Forelimb muscle (tissue), 1 donor: ENCODE measurements at places on chromosomes 5 and 9. TPM values are rescaled to one million over a fixed set of nuclear protein-coding genes. Genes with fewer than 3 reads are reported as not detected.

DNA sequence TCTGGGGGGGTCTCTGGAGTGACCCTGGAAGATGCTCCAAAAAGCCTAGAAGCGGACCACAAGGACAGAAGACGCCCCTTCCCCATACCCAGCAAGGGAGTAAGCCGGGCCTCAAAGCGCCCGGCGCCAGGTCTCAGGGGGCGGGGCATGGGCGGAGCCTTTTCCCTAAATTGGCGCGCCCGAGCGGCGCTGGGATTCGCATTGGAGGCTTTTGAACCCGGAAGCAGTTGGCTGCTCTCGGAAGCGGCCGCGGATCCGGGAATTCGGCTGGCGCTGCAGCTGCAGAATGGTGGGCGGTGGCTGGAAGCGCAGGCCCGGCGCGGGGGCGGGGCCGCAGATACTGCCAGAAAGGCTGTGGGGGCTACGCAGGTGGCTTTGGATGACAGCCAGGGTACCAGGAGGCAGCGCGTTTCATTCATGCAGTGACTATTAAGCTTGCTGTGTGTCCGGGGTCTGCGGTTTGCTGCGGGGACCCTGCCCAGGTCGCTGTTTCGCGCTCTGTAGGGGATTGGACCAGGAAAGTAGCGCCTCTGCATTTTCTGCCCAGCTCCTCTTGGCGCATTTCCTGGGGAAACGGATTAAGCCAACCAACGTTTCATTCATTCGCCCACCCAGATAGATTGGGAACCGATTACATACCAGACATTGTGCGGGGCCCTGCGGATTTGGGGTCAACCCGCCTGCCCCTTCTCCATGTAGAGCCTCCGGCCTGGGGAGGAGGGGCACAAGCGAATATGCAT, 83.0 kb upstream of the FREM1 start:
- peak; percentile 70 for DNase-seq

DNA sequence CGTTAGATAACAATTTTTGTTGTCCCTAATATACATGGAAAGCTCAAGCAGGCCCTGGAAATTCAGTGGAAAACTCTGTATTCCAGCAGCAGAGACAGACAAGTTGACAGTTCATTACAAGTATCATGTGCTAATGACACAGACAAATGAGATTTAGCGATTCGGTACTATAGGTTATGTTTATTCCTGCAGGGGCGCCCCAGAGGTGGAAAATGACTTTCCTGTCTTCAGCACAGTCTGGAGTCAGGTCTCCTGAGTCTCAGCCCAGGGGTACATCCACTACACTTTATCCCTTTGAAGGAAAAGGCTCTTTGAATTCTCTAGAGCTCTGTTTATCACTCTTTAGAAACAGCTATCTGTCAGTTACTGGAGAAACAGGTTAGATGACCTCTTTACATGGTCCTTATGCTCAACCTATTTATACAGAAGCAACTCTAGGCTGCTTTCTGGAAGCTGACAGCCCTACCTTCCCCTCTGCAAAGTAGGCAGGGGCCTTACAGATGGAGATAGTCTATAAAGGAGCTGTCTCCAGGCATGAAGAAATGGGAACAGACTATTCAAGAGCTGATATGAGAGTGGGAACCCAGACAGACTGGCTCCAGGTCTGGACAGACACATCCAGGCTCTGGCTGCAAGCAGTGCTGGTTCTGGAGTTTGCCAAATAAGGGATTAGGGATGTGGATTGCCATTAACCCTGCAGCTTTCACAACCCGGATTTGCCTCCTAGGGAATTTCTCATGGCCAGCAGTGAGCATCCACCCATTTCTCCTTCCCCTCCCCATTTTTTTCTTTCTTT, 7.2 kb upstream of the SLC31A2 start:
- no peak for DNase-seq

The S100Z gene
- 0.20 TPM for polyA plus RNA-seq

GRCh38 chr9:90095682-90096081, 490.9 kb downstream of the GADD45G start:
- DNase-seq: no peak

The ARID3C gene
- polyA plus RNA-seq: not detected

DNA sequence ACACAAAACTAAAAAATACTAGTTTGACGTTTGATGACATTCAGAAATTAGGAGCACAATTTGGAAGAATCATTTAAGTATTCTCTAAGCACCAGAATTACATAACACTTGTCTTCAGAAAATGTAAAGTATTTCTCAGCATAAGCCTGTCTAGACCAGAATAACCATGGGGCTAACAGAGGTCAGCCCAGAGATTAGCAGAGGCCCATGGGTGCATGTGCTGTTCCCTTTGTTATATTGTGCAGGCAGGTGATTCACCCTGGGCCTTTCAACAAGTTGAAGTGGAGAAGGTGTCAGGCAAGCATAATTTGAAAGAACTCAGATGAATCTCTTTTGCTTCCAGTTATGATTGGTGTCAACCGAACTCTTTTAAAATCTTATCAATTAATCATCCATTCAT, 227.9 kb downstream of the LURAP1L start:
- DNase-seq: no peak

The CDH6 gene
- 3.0 TPM for polyA plus RNA-seq

DNA sequence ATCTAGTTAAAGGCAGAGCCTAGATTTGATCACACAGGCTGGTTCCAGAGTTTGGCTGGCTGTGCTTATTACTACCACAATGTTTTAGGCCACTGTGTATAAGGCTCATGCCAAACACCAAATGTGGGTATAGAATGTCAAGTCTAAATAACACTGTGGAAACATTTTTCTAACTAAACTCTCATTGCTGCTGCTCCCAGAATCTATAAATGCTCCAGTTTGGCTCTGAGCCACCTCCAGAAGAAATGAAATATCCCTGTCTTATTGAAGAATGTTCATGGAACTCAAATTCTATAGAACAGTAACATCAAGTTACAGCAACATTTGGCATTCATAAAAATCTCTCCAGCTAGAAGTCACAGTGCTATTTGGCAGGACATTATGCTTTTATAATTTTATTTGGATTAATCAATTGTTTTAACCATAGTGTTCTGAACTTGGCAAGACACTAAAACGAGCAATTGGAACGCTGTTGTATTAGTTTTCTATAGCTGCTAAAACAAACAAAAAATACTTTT, 178.1 kb upstream of the COX7C start:
- peak; percentile 1 for DNase-seq

DNA sequence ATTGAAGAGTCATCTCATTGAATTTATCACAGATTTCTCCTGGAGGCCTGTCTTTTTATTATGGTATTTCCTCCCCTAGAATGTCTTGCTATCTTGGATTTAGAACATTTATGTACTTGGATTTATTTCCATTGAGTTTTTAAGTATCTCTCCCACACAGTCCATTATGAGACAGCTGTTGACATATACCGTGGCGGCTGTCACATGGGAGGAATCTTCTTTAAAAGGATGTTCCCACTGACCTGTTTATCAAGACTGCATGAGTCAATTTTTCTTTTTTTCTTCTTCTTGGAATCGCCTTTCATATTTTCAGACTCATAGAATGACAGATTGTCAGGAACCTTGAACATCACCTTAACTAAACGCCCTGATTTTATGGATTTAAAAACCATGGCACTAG, 2.9 kb upstream of the CAVIN4 start:
- no peak for DNase-seq

- DNase-seq: no peak
Measured at GRCh38 chr5:67903121-67903520, 312.4 kb upstream of the PIK3R1 start.

DNA sequence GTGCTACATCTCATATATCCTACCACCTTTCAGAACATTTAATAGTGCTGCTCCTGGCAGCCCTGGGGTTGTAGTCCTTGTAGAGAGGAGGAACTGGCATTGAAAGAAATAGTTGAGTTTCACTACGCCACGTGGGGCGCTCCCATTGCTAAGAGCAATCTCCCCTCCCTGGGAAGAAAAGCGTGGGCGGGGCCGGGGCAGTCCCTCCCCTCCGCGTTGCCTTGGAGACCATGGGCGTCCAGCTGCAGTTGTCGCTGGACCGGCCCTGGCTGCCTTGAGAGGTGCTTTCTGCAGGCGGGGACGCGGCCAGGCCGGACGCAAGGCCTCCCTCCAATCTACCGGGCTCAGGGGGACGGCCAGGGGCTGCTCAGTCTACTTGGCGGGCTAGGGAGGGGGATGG, 368 bp upstream of the CCDC180 start:
- peak; percentile 57 for DNase-seq

The C5orf24 gene
- polyA plus RNA-seq: 70.3 TPM

DNA sequence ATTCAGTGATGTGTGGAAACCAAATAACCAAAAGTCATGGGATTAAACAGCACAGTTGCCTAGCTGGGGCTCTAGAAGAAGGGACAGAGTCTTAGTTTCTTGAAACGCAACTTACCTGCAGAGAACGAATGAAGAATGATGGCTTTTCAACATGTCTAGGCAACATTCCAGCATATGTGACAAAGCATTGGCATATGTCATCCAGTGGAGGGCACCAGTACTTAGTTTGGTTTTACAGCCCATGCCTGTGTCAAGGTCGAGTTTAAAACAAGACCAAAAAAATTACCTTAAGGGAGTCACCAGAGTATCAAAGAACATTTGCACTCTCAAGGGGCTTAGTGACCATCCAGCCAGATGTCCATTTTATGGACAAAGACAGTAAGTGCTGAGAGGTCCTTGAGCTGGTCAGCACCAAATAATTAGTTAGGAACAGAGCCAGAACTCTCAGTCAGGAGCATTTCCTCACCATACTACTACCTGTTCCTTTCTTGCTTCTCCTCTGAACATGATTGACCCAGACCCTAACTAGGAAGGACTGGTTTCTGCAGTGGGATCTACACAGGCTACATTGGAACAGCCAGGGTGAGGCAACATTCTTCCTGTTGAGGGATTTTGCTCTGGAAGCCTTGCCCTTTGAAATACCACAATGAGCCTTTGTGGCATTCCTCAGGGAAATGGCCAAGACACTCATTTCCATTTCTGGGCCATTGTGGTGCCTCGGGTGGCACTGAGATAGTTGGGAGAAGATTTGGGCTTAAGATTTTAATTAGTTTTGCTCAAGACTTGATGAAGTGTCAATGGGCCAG, 75.4 kb upstream of the ANKH start:
- DNase-seq: no peak

DNA sequence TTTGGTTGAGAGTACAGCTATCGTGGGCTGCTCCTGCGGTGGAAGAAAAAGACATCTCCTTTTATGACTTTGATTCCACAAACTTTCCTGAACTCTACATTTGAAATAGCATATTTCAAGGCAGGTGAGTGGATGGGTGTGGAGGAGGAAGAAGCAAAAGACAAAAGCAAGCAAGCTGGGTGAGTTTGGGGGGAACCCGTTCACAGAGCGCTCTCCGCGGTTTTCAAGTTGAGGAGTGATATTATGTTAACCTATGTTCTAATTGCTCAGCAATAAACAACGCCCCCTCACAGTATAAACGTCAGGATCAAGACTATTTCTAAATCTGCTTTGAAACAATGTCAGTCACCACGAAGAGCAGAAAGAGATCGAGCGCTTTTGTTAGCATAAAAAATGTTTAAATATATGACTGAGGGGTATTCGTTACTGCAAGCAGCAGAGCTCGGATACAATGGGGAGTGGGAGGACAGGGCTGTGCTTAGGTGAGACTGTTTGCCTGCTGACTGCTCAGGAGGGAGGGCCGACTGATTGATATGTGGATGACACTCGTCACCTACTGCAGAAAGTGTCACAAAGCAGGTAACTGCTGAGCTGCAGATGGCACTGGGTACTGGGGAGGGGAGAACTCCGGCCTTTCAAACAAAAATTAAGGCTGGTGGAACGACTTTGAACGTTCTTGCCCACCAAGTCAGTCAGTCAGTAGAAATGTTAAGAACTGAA, 236.5 kb downstream of the DRD1 start:
- no peak for DNase-seq

GRCh38 chr9:113598451-113598850, 134.9 kb downstream of the RGS3 start:
- no peak for DNase-seq

GRCh38 chr9:112750016-112750763, at the start of gene SNX30:
SNX30 (plus strand) TSS chr9:112750760; CDS start chr9:112751002, 242 bp downstream.
- peak; percentile 78 for DNase-seq

GRCh38 chr9:89969881-89970639, 365.2 kb downstream of the GADD45G start:
- DNase-seq: no peak

DNA sequence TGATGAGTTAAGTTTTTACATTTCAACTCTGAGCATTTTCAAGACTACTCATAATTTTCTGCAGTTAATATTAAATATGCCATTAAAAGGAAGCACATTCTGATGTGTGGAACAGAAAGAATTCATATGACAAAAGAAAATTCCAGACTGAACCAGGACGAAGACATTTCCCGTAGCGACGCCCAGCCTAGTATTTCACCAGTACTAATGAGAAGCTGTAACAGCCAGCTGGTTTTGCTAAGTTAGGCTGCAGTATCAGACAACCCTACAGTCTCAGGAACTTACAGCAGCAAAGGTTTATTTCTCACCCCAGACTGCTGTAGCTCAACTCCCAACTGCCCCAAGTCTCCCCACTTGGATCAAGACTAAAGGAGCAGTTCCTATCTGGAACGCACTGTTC, 91.6 kb downstream of the TMEM174 start:
- no peak for DNase-seq

DNA sequence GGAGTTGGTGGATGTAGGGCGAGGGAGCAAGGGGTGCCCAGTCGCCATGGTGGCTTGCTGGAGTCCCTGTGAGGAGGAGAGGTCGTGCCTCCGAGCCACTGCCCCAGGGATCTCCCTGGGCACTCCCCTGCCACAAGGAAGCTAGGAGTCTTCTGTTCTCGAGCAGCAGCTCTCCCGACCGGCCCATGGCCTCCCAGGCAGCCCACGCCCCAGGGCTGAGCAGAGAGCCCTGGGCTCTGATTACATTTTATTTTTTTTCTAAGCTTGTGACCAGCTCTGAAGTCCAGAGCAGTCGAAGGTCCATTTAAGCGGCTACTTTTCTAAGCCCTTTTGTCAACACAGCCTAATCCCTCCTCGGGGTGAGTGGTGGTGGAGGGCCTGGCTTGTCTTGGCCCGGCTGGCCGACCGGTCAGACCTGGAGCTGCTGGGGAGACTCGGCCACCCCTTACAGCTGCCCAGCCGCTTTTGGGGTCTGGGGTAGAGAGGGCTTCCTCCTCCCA, 2.1 kb downstream of the RXRA start:
- no peak for DNase-seq

The SLC6A19 gene
- polyA plus RNA-seq: not detected

The SMIM15 gene
- polyA plus RNA-seq: 28.9 TPM

GRCh38 chr5:203246-203930, 12.1 kb downstream of the LRRC14B start:
- no peak for DNase-seq

GRCh38 chr9:95528908-95529502, 12.2 kb upstream of the PTCH1 start:
- DNase-seq: no peak

DNA sequence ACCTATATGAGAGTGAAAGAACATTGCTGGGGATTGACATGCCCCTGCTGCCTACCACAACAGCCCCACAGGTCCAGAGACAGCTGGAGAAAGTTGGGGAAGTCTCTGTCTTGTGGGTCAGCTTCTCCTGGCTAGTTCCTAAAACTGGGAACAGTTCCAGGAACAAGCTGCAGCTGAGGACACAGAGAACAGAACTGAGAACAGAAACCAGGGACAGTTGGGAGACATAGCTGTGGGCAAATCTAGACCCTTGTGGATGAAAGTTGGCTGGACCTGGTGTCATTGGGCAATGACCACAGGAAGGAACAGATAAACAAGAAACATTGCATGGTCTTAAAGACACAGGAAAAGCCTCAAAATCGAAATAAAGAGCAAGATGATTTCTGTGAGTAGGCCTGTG, 58.3 kb upstream of the MOCS2 start:
- no peak for DNase-seq

- no peak for DNase-seq
Measured at GRCh38 chr9:130265431-130266235, at the start of gene HMCN2. HMCN2 (plus strand) TSS chr9:130265760; CDS start chr9:130265879, 119 bp downstream.
